ENCODE measurements at places on chromosomes 4 and X.

DNA sequence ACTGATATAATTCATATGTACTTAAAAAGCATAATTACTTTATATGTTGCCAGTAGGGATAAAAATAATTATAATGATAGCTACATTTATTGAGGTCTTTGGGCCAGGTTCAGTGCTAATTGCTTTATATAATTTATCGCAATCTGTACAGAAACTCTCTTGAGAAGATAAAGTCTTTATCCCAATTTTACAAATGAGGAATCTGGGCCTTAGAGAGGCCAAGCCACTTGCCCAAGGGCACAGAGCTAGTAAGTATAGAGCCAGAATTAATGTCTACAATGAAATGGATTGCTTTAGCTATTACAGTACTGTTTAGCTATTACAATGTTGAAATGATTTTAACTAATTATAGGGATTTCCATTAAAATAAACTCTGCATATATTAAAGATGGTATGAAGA lies 30.6 kb upstream of the TBC1D1 start:
- DNase-seq, result no peak

DNA sequence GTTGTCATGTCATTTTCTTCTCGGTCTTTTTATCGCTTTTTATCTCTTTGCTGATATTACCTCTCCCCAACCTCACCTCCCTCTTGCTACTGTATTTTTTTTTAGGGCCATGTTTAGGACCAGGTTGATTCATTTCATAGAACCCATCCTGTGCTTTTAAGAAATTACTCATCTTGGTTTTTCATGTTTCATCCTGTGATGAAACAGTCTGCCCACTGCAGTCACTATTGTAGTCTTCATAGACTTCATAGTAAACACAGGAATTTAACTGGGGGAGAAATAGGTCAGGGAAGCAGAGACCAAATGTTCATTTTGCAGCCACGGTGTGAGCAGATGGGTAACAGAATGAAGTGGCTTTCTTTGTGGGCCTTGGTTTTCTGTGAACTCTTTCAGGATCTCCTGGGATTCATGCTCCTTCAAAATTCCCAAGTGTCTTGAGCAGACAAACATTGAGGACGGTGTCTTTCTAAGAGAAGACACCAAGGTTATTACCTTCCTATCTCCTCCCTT lies 161.8 kb downstream of the NAA11 start:
- no peak for DNase-seq

DNA sequence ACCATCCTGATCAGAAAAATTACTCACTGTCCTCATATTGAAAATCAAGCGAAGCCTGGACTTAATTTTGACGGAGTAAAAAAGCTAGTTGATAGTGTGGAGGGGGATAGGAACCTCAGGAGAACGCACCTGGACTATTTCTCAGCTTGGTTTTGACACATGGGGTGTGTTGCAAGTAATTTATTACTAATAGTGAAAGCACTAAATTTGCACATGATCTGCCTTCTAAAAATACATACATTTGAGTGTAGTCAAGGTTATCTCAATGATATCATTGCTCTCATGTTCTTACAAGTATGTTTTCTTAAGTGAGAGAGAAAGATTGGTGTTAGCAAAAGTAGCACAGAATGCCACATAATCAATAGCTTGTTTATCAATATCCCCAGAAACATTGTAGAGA lies 29.5 kb downstream of the LRIT3 start:
- DNase-seq, result no peak

DNA sequence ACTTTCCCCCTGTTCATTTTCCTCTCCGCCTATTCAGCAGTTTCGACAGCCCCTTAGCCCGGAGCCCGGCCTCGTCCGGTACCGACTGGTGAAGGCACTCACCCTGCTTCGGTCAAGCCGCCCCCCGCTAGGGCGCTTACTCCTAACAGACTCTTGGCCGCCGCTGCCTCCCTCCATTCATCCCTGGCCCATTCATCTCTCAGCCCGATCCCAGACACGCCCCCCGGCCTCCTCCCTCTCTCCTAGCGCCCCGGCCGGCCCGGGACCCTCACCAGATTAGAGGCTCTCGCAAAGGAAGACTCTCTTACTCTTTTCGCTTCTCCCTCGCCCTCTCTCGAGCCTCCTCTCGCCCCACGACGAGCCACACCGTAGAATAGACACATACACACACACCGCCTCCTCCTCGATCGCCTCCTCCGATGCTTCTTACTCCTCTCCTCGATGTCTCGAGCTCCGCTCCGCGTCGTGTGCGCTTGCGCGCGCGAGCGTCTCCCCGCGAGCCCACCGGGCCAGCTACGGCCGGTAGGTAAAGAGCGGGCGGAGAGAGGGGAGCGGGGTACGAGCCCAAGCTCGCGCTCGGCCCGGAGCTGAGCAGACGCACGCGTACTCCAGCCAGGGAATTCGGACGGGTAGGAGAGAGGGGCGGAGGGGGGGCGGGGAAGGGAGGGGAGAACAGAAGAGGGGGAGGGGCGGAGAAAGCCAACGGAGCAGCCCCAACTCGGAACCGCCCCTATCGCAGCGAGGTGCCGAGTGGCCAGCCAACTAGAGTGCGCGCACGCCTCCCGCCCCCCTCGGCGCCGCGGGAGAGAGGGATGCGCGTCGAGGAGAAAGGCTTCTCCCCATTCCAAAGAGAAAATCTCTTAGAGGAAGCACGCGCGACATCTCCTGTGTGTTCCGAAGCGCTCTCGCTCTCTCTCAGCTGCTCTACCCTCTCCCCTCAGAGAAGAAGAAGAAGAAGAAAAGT lies at the start of gene WNK3:
Gene WNK3 (minus strand): TSS at position 633 of the 964 bp plus-strand sequence.
- DNase-seq, result peak; percentile 37

DNA sequence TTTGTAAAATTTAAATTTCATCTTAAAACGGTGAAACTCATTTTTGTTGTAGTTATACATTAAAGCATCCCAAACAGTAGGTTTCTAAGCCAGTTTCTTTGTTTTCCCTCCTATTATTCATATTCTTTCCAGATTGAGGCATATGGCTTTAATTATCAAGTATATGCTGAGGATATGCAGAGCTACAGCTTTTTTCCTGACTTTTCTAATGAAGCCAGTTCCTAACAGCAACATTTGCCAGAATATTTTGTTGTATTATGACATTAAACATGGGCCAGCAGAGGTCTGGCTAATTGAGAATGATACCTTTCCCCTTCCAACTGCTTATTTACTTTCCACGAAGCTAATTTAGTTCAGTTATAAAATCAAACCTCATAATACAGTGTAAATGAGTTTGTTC lies 75.3 kb downstream of the SLIT2 start:
- DNase-seq, result no peak

GRCh38 chr4:38935391-38936073 lies 67.9 kb downstream of the FAM114A1 start:
- no peak for DNase-seq

GRCh38 chrX:1537031-1537715 lies at the start of gene P2RY8:
Gene P2RY8 (minus strand): TSS chrX:1537185. CDS start chrX:1466558, 70,627 bp downstream.
- peak; percentile 84 for DNase-seq

DNA sequence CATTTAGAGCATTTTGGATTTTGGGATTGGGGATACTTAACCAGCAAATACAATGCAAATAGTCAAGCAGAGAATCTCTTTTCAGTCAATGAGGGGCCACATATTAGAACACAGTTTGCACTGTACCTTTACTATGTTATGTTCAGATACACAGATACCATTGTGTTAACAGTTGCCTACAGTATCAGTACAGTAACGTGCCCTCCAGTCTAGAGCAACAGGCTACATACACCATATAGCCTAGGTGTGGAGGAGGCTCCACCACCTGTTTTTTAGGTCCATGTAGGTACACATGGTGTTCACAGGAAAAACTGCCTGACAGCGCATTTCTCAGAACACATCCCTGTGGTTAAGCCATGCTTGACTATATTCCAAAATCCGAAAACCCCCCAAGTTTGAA lies 9.1 kb downstream of the GRPEL1 start:
- DNase-seq, result no peak

DNA sequence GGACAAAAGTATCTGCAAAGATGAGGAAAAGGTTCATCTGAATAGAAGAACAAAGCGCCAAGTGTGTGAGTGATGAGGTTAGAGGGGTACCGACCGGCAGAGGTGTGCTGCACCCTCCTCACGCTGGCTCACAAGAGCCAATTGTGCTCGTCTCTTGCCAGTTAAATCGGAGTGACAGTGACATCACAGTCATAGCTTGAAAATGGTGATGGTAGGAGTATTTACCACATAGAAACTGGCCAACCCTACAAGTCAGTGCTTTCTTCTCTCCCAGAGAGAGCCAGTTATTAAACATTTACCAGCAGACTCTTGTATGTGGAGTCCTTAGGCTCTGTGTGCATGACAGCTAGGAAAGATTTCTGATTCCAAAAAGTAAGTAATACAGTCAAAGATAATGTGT lies 32.4 kb downstream of the CLDN22 start:
- DNase-seq, result no peak

GRCh38 chr4:95231681-95232080 lies 317.1 kb downstream of the UNC5C start:
- DNase-seq, result no peak

- peak; percentile 4 for DNase-seq
These were observed 763 bp downstream of the USP38 start for GRCh38 chr4:143185253-143186107.

DNA sequence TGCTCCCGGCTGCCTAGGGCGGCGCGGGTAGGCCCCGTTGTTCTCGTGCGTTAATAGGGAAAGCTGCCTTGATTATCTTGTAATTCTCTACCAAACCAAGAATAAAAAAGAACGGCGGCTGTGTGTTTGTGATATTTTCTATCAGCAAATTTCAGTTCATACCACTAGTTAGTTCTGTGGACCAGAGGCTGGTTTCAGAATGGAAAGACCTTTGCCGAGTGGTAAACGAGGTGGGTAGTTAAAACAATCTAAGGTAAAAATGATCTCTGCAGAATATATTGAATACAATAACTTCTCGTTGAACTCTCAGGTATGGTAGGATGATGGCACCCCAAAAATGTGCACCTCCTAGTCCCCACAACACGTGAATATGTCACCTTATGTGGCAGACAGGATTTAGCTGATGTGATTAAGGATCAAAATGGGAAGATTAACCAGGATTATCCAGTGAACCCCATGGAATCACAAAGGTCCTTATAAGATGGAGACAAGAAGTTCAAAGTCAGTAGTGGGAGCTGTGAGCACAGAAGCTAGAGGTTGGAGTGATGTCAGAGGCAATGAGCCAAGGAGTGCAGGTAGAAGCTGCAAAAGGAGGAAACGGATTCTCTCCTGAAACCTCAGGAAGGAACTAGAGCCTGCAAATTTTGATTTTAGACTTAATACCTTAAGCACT lies 574 bp upstream of the CFAP97 start:
- DNase-seq, result no peak

DNA sequence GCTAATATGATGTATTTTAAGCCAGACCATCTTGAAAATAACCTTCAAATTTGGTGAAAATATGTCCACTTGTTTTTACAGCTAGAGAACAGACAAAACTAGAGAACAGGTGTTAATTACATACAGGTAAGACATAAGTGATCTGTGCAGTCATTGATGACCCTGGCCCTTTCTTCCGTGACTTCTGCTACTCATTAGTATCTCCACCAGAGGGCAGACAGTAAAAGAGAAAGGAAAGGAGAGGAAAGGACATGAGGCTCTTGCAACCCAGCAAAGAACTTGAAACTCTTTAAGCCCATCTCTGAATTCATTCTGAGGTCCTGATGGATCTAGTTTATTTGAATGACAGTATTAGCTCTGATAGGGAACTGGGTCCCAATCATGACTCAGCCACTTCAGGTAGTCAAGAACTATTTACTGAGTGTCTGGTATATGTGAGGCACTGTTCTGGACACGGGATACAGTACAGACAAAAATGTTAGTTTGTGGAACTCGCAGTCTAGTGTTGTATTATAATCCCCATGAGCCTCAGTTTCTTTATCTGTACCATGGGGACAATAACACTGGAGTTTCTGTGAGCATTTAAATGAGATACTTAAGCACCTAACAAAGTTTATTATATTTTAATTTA lies 121.0 kb upstream of the TEX13D start:
- no peak for DNase-seq

GRCh38 chrX:149638860-149639259 lies 7.3 kb upstream of the TMEM185A start:
- no peak for DNase-seq

GRCh38 chr4:5747738-5748375 lies 36.9 kb downstream of the EVC start:
- DNase-seq, result no peak

- DNase-seq, result no peak
These were observed 10.4 kb downstream of the CORIN start for GRCh38 chr4:47827343-47828047.

DNA sequence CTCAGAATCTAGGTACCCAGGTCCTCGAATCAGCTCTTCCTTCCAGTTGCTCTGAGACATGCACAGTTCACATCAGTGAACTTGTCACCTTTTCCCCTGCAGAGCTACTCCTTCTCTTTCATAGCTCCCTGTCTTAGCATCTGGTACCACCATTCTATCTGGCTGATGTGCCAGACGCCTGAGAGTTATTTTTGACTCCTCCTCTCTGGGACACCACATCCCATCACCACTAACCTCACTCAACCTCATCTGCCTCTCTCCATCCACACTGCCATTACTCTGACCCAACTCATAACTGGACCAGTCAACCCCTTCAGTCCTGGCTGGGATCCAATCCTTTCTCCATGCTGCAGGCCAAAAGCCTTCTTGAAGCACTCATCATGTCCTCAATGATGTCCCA lies 44.5 kb downstream of the SLC2A9 start:
- DNase-seq, result no peak

DNA sequence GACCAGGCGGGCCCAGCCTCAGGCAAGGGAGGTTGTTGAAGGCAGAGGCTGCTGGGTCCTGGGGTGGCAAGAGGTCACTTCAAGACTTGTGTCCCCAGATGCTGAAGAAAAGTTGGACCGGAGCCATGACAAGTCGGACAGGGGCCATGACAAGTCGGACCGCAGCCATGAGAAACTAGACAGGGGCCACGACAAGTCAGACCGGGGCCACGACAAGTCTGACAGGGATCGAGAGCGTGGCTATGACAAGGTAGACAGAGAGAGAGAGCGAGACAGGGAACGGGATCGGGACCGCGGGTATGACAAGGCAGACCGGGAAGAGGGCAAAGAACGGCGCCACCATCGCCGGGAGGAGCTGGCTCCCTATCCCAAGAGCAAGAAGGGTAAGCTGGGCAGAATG lies 4.4 kb downstream of the PQBP1 start:
- no peak for DNase-seq

DNA sequence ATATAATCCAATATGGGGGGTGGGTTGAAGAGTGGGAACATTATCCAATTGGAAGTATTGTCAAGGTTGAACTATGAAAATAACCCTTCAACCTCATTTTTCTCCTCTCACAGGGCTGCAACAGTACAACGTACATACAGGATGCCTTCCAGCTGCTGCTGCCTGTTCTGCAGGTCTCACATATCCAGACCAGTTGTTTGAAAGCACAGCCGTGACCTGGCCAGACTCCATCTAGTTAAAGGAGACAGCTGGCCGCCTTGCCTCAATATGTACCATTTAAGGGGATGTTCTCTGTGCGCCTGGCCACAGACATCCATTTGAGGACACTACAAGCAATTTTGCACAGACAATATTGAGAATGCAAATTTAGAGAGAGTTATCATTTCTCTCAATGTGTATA lies 75.7 kb downstream of the FAM114A1 start:
- no peak for DNase-seq

- DNase-seq, result no peak
These were observed 21.7 kb downstream of the LETM1 start for GRCh38 chr4:1834047-1834775.

- no peak for DNase-seq
These were observed 548.0 kb upstream of the IGFBP7 start for GRCh38 chr4:57658188-57658587.

Data from activated naive CD4-positive, alpha-beta T cell treated with Interleukin-2 at 50 U/mL for 16 hours (primary cell).